NCI-H748 treated with DMSO at 0.1 percent for 48 hours (cell line): ENCODE measurements at places on chromosomes 13 and 19.

DNA sequence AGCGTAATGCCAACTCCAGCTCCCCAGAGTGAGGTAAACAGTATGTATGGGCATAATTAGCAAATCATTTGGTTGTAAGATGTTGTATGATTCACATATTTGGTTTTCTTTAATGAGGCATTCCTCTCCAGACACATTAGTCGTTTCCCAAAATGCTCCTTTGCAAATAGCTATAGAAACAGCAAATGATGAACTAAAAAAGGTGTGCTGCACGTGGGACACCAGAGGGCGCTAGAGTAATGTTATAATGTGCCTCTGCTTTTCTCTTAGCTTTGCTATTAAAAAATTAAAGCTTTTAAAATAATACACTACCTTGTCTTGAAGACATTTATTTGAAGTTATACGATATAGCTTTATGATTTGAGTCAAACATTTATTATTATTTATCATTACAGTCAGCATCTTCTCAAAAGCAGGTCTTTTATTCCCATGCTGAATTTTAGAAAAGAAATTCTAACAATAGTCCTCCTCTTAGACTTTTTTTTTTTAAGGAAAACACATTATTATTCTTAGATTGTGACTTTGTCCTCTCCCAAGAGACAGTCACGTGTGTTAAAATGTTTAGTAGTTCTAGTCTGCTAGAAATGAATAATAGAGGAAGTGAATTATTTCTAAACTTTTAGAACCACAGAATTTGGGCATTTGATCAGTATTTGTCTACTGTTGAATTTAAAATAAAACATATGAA, 121.6 kb upstream of the FRY start:
- DNase-seq = peak; percentile 99

DNA sequence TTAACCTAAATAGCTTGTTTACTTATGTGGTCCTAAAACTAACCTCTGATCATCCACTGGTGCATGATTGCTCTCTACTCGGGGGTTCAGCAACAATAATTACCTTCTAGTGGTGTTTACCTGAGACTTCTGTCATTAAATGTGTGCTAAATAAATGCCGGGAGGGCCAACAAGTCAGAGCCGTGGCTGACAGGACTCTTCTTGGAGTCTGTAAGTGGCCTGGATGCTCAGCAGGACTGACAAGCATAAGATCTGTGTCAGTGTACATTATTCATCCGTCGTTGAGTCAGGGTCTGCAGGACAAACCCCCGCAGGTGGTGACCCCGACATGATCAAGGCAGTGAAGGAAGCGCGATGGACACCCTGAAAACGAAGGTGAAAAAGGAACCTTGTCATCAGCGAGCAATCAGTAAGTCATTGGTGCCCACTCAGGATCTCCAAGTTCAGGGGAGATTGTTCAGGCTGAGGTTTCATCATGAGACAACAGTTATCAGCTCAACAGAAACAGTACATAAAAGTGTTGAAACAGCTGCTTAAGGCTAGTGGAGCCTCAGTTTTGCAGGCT, 1466.9 kb downstream of the UQCRFS1 start:
- no peak for DNase-seq

DNA sequence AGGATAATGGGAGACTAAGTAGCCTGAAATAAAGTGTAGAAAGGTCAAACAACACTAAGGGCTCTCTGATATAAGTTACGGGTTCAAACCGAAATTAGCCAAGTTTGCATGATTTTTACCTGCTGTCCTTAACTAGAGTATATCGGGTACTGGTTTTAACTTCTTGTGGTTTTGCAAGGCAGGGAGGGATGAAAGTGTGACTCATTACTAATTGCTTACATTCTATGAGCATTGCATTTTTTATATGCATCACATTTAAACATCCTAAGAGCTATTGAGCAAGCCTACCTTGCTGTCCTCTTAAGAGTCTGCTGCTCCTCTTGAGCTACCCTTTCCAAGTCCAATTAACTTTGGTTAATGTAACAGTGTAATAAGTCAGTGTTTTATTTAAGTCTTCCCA, 415.4 kb downstream of the SLITRK5 start:
- DNase-seq = no peak

- no peak for DNase-seq
Measured at GRCh38 chr19:19655641-19656343, 7.7 kb downstream of the ATP13A1 start.

- DNase-seq = peak; percentile 51
Measured at GRCh38 chr19:28710278-28710677, 502.7 kb downstream of the UQCRFS1 start.

- DNase-seq = peak; percentile 75
Measured at GRCh38 chr13:111153279-111153976, 38.3 kb downstream of the ARHGEF7 start.

- no peak for DNase-seq
Measured at GRCh38 chr19:12749938-12750521, 1.6 kb upstream of the BEST2 start.

DNA sequence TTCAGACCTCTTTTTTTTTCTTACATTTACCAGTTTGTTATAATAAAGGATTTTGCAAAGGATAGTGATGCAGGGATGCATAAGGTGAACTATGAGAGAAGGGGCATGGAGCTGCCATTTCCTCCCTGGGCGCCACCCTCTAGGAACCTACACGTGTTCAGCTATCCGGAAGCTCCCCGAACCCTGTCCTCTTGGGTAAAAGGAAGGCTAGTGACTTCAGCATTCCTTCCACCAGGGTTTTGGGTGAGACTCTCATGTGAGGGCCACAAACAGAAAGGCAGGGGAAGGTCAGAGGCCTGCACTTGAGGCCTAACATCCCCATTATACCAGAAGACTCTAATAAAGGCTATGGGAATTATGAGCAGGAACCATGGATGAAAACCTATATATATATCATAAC, 57.3 kb downstream of the IFT88 start:
- DNase-seq = no peak

DNA sequence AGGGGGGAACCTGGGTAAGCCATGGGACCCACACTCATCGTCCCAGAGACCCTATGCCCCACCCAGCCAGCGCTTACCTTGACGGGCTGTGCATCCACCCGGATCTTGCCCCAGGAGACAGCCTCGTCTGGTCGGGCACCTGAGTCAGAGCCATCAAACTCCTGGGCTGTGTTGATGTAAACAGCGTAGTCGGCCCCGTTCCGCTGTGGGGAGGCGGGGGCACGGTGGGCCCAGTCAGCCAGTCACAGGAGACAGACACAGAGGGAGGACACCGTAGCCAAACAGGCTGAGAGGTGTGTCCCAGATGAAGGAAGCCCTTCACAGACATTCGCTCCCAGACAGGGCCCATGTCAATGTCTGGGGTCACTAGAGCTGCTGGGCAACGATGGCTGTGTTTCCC, 5.7 kb downstream of the DHPS start:
- no peak for DNase-seq

DNA sequence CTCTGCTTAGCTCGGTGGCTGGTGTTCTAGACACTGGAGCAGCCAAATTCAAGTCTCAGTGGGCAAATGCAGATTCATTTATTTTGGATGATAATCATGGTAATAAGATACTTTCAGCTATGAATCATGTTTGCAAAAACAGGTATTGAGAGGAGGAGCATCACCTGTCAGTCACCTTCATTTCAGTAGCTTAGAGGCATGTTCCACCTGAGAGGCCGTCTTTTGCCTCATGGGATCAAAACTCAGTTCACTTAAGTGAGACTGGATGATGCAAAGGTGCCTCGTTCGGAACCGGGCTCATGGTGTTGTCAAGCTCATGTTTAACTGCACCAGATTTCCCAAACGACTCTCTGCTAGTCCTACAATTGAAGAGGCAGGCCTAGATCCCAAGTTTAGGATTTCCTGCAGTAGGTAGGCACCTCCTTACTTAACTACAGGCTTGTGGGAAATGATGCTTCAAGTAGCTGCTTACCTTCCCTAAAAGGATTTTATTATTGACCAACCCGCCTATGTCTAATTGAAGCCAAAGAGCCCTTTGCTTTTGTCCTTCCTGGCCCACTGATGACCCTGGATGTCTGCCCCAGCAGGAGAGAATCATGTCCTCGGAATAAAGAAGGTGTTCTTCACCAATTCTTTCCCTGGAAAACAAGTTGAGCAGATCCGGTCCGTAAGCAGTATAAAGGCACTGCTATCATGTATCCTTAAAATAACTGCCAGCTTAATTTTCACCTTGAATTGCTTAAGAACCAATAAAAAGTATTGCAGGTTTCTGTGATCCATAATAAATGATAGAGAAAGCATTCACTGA, 60.0 kb downstream of the ZAR1L start:
- DNase-seq = no peak

DNA sequence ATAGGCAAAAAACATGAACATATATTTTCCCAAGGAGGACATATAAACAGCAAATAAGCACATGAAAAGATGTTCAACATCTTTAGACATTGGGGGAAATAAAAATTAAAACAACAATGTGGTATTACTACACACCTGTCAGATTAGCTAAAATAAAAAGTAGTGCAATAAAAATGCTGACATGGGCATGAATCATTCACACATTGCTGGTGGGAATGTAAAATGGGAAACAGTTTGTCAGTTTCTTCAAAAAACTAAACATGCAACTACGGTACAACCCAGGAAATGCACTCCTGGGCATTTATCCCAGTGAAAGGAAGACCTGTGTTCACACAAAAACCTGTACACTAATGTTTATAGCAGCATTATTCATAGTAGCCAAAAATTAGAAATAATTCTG, 5.3 kb upstream of the SUCLA2 start:
- DNase-seq = no peak

- no peak for DNase-seq
Measured at GRCh38 chr19:48338802-48339503, 13.6 kb downstream of the EMP3 start.

GRCh38 chr13:23991119-23991518, 93.8 kb upstream of the C1QTNF9B start:
- DNase-seq = no peak

- DNase-seq = no peak
Measured at GRCh38 chr13:97284558-97284957, 62.4 kb downstream of the MBNL2 start.

- no peak for DNase-seq
Measured at GRCh38 chr19:18778826-18779495, 12.1 kb downstream of the COMP start.

DNA sequence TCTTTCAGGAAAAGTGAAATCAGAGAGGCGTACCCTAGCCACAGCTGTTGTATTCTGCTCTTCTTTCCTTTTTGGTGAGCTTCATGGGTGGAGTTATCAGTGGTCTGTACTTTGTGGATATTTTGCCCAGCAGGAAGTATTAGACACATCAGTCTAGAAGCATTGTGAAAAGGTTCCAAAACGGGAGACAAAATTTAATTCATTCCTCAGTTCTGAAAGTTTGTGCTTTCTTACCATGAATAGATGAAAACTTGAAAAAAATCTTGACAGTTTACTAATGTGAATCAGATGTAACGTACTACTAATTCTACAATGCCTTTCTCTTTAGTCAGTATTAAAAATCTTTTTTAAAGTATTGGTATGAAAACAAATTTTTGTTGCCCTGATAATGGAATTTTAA, 116.8 kb downstream of the DNAJC3 start:
- DNase-seq = no peak

GRCh38 chr13:44301639-44302015, 72.0 kb upstream of the SERP2 start:
- DNase-seq = no peak

DNA sequence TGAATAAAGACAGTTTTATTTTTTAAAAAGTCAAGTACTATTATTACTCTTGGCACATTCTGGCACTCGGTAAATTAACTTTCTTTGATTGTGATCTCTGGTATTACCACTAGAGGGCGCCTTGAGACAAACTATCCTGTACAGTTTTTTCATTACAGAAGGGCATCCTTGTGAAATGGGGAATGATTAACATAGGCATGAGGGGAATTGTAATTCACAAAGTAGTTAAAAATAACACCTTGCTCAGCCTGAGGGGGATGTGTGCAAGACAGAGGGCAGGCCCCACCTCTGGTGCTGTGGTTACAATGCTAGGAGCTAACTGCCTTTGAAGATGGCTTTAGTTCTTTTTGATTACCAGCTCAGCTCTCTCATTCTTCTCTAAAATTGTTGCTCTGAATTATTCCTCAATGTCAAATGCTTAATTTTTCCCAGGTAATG, 24.2 kb upstream of the C1QTNF9B start:
- peak; percentile 92 for DNase-seq

DNA sequence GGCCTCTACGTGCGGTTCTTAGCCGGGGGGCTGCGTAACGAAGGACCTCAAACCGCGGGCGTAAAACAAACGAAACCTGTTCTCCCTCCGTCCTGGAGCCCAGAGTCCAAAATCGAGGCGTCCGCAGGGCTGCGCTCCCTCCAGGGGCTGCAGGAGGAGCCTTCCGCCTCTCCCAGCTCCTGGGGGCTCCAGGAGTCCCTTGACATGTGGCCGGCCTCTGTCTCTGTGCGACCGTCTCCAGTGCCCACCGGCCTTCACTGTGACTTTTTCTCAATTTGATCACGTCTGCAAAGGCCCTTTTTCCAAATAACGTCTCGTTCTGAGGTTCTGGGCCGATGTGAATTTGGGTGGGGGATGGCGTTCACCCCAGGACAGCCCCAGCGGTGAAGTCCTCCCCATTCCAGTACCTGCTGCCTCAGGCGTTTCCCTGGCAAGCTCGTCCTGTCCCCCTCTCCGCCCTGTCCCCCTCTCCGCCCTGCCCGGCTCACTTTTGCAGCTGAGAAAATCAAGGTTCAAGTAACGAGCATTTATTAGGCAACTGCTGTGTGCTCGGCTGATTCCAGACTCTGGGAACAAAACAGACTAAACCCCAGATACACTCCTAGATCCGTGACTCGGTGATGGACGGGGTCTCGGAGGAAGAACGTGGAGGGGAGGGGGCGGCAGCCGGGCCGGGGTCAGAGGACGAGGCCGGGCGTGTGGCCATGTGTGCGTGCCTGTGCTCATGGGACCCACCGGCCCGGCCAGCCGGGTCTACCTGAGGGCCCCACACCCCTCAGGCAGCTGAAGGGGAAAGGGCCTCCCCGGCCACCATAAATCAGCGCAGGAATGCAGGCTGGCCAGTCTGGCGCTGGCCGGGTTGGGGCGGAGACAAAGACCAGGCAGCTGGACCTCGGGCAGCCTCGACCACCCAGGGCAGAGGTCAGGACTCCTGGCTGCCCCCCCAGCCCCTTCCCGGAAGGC, 28.1 kb upstream of the WDR18 start:
- DNase-seq = no peak

- no peak for DNase-seq
Measured at GRCh38 chr19:14354445-14354844, 26.8 kb upstream of the ADGRE5 start.

DNA sequence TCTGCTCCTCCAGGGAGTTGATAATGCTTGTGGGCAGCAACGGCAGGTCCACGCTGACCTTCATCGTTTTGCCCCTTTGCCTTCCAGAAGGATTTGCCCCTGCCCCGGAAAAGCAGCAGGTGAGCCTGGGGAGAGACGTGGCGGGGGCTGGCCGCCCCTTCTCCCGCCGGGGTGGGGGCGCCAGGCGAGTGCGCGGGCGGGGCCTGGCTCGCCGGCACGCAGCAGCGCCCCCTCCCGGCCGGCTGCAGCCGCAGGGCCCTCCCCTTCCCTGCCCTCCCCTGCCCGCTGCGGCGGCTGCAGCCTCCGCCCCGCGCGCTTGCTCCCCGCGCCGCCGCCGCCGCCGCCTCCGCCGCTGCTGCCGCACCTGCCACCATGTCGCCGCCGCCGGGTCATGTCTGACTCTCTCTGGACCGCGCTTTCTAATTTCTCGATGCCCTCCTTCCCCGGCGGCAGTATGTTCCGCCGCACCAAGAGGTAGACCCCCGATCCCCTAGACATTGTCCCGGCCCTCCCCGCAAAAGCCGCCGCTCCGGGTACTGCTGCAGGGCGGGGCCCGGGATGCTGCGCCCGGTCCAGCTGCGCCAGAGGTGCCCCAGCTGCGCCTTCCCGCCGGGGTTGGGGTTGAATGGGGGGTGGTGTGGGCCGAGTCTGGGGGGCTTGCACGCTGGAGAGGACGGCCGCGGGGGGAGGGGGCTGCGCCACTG, at the start of gene MAST1:
TSS of gene MAST1 (plus strand) at position 334 of the 704 bp plus-strand sequence. CDS start at position 392, 58 bp downstream.
- DNase-seq = peak; percentile 35
